Stimulated activated CD4-positive, alpha-beta T cell treated with anti-CD3 and anti-CD28 coated beads, Interleukin-4, amount 100 ng/mL, for 4 hours (primary cell): ENCODE measurements at places on chromosomes 11 and 22.

GRCh38 chr22:17213976-17214375 is 5.3 kb downstream of the ADA2 start:
- peak; percentile 36 for DNase-seq

GRCh38 chr11:8934742-8935488 is 2.2 kb upstream of the C11orf16 start:
- DNase-seq = no peak

DNA sequence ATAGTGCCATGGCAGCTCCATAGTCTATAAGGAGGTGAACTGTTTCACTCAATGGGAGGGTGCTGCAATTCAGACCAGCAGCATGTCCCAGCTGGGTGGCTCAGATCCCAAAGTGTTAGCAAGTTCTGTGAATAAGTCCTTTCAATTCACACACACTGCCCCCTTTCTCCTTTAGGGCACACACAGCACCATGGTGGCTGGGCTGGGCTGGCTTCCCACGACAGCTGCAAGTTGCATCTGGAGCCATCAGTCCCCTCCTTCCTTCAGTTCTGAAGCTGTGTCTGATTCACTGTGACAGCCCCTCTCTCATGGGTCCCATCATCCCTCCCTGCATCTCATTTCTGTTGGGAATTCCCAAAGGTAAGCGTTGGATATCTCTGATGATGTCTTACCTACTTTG is 324.1 kb upstream of the NCAM1 start:
- no peak for DNase-seq

DNA sequence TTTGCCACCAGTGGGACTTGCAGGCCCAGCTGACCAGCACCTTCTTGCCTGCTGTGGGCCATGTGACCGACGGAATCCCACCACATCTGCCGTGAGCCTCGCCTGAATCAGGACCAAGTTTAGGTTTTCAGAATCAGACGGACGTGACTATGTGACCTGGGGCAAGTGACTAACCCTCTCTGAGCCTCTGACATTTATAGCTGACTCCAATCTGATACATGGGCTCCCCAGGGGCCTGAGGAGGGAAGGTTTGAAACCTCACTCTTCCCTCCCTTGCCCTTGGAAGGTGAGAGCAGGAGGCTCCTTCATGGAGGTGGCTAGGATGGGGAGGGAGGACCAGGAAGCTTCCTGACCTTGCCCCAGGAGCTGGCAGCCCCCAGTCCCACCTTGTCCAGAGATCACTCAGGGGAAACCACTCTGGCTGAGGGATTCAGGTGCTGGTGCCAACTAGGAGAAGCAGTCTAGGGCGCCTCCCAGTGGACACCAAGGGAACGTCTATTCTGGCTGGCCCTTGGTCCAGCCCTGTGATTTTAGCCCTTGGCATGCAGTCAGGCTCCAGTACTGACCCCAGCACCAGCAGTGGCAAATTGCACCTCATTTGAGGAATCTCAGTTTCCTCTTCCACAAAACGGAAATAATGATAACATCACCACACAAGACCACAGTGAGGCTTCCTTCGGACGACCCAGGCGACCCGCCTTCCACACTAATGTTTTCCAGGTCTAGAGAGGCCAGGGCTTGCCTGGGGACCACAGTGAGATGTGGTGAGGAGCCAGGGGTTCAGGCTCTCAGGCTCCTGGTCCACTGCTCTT is 47.2 kb upstream of the SYT7 start:
- peak; percentile 24 for DNase-seq

GRCh38 chr11:33906484-33907186 is 14.8 kb upstream of the LMO2 start:
- no peak for DNase-seq

DNA sequence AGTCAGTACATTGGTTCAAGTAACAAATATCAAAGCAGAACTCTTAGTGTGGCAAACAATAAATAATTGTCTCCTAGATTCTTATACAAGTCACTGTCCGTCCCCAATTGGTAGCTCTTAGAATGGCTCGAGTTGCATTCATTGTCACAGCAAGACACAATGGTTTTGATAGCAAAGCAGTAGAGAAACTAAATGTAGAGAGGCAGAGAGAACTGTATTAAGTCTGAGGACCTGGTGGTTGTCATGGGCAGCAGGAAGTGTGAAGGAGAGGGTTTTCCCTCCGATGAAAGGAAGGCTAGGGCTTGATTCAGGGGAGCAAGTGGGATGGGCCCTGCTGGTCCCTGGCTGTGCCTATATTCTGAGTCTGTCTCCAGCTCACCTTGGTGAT is 36.6 kb downstream of the RCOR2 start:
- no peak for DNase-seq
